ENCODE measurements at places on chromosomes 16 and 17. TPM values are rescaled to one million over a fixed set of nuclear protein-coding genes. Genes with fewer than 3 reads are reported as not detected.

Gene ZSCAN10
- not detected for total RNA-seq

Gene NACA2
- not detected for total RNA-seq

Gene HSD17B2
- 34.0 TPM for total RNA-seq

Gene UMOD
- total RNA-seq: not detected

Gene ASGR2
- total RNA-seq: 0.33 TPM

Gene UQCRC2
- total RNA-seq: 262 TPM

Gene SPNS2
- total RNA-seq: 22.5 TPM

Gene MT3
- not detected for total RNA-seq

Gene NPIPB9
- total RNA-seq: 3.5 TPM

Gene C17orf67
- 1.8 TPM for total RNA-seq

Gene EFCAB5
- total RNA-seq: 1.3 TPM

Gene TBC1D26
- 2.9 TPM for total RNA-seq

Gene TBKBP1
- 21.1 TPM for total RNA-seq

Gene KRTAP9-4
- not detected for total RNA-seq

Gene C16orf54
- 0.44 TPM for total RNA-seq

Gene KRTAP1-1
- total RNA-seq: not detected

Gene IRX5
- 19.3 TPM for total RNA-seq
